Left kidney (tissue), 8 donors: ENCODE measurements at places on chromosomes 1 and 21. TPM values are rescaled to one million over a fixed set of nuclear protein-coding genes. Genes with fewer than 3 reads are reported as not detected.

Gene XCL2
- polyA plus RNA-seq, result not detected

Gene OR6K3
- polyA plus RNA-seq, result 0.10 TPM

Gene FAM110D
- polyA plus RNA-seq, result 0.63 TPM

Gene CELA2A
- polyA plus RNA-seq, result 0.70 TPM

Gene DMRTA2
- not detected for polyA plus RNA-seq

Gene TMEM240
- polyA plus RNA-seq, result 3.7 TPM

Gene FAF1
- 72.3 TPM for polyA plus RNA-seq

Gene SPRR5
- polyA plus RNA-seq, result not detected

Gene SMIM1
- polyA plus RNA-seq, result 6.6 TPM

Gene MPL
- 0.83 TPM for polyA plus RNA-seq

Gene ARHGAP30
- polyA plus RNA-seq, result 2.2 TPM

Gene COL9A2
- polyA plus RNA-seq, result 21.1 TPM

Gene SSX2IP
- 48.5 TPM for polyA plus RNA-seq

GRCh38 chr21:17250778-17251241, 262.0 kb upstream of the CXADR start:
- DNase-seq, result no peak

DNA sequence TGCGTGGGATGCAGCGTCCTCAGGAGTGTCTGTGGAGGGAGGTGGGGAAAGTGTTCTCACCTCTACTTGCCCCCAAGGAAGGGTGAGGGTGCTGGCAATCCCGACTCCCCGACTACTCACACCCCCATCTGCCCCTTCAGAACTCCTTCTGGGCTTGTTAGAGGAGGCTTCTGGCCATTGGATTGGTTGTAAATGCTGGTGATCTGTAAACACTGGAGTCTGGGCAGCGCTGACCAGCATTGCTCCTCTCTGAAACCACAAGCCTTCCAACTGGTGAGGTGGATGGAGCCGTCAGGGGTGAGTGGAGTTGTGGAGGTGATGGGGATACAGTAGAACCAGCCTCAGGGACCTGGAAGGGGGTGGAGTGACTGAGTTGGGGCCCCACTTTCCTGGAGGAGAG, 59.3 kb downstream of the NKAIN1 start:
- DNase-seq, result no peak

- no peak for DNase-seq
These were observed 180.3 kb downstream of the DISC1 start for GRCh38 chr1:231806623-231807495.

- no peak for DNase-seq
These were observed 306.6 kb upstream of the PRMT6 start for GRCh38 chr1:106749906-106750305.

GRCh38 chr1:222096476-222096772, 354.5 kb upstream of the DUSP10 start:
- DNase-seq, result no peak

DNA sequence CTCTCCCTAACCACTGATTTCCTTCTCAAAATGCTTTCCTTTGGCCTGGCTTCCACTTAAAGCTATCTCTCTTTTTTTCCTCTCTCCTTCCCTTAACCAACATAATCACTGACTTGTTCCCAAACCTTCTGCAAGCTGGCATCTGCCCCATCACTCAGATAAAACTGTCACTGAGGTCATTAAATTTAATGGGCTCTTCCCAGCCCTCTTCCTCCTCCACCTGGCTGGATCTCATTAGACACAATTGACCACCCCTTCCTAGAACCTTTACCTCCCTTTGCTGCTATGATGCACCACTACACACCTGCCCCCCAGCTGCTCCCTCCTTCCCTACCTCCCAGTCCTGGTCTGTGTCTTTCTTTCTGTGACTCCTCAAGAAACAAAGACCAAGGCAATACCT, 44.0 kb upstream of the GJB5 start:
- peak; percentile 65 for DNase-seq

- no peak for DNase-seq
These were observed 1.9 kb downstream of the OLIG1 start for GRCh38 chr21:33071770-33072306.

- DNase-seq, result no peak
These were observed 5.7 kb downstream of the HAPLN2 start for GRCh38 chr1:156624814-156625435.

DNA sequence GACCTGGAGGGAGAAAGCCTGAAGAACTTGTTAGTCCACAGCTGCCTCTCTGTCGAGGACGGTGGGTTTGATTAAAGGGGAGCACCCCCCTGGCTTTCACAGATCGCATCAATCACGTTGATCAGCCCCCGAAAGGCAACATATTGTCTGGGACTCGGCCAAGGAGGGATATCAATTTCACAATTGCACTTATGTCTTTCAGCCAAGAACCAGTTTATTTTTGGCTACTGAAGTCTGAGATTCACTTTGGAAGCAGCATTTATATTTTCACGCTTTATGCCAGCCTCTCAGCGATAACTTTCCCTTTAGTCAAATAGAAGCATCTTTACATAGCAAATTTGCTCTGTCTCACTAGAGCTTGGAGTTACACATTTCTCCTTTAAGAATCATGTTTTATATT, 253.2 kb upstream of the RRP15 start:
- DNase-seq, result no peak

GRCh38 chr1:199204231-199204630, 565.4 kb downstream of the PTPRC start:
- DNase-seq, result no peak

DNA sequence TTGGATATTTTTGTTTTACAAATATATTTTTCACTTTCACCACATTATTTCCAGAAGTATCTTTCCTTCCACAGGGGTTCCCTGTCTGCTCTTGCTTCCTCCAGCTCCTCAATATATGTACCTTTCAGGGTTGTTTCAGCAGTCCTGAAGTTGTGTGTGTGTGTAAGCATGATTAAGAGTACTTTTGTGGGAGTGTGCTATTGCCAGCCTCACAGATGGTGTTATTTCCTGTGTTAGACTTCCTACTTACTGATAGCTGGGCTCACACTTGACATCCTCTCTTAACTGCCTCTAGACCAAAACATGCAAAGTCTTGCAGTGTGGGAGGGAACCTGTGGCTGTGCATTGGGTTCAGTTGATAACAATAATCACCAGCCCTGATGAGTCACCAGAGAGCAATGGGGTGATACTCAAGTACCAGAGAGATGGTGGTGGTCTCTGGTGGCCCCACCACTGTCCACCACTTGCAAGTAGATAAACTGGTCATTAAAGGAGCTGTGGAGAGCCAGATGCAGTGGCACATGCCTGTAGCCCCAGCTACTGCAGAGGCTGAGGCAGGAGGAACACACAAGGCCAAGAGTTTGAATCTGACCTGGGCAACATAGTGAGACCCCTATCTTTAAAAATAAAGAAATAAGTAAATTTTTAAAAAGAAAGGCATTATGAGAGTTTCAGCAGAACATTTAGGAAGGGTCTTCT, 126.7 kb downstream of the NR5A2 start:
- no peak for DNase-seq

GRCh38 chr1:87678266-87678665, 349.6 kb downstream of the LMO4 start:
- no peak for DNase-seq

DNA sequence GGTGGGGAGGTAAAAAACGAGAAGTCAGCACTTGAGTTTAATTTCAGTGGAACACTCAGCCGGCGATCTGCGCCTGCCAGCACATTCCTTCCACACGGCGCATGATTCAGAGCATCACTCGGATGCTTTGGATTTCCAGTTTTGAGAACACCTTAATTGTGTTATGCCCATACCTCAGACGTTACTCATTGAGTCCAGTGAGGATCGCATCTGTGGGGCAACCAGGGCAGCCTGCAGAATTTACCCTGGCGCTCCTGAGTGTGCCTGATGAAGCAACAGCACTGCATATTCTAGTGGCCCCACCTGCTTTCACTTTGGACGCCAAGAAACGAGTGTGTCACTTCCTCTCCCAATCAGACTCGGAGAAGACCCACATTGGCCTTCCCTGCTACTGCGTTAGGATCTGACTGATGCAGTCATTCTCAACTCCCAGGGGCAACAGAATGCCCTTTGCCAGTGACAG, 19.9 kb downstream of the FAM89A start:
- no peak for DNase-seq

GRCh38 chr1:35164893-35165292, 28.1 kb downstream of the SFPQ start:
- DNase-seq, result no peak

- no peak for DNase-seq
These were observed 48.5 kb downstream of the OPRD1 start for GRCh38 chr1:28860332-28861073.

GRCh38 chr1:17109892-17110554, 9.2 kb downstream of the PADI2 start:
- DNase-seq, result no peak

- peak; percentile 66 for DNase-seq
These were observed 83.4 kb upstream of the BMP8A start for GRCh38 chr1:39407896-39408640.

GRCh38 chr1:91045284-91045683, 23.4 kb upstream of the ZNF644 start:
- no peak for DNase-seq
